ENCODE measurements at places on chromosomes 5 and 9.
A peak's percentile ranks its signal among the peaks of the same experiment; 100 is the strongest.

DNA sequence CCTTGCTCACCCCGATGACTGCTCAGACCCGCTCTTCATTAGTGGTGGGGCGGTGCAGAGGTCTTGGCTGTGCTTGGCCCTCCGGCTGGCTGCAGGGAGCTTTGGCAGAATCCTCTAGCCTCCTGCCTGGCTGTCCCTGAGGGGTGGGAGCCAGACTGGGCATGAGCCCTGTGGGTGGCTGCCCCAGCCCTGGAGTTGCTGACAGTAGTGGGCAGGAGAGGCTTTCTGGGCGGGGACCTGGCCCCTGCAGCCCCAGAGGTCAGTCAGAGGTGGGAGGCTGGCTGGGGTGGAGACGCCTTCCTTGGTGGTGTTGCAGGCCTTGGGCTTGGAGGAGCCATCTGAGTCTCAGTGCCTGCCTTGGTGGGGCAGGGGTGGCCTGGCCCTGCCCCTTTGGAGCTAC lies 146.0 kb downstream of the RXRA start:
- no peak for DNase-seq

DNA sequence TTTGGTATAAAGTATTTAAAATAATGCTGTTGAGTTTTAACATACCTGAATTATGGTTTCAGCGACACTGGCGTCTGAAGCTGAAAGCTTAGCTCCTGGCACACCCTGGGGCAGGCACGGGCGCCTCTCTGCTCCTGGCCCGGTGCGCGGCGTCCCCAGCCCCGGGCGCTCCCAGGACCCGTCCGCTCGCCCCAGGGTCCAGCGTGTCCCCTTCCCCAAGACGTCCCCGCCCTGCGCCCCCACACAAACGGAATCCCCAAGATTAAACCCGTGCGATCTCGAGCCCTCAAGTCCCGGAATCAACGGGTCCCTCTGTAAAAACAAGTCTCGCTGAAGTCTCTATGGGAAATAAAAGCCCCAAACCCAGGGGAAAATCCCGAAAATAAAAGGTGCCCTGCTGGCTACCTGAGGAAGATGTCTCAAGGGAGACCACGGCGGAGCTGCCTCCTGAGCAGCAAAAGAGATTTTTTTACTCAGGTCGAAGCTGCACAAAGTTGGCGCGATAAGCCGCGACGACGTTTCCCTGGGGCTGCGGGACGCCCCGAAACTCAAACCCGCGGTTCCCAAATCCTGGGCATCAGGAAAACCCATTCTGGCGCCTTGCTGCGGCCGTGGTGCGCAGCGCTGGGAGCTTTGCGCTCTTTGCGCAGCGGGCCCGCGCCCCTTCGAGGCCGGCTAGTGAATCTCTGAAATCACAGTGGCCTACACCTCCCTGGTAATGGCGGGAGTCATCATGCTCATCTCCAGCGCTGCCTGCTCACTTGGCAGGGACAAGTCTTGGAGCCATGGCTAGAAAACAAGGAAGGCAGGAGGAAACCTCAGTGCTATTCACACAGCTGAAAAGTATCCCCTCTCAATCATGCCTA lies 6.3 kb upstream of the IFNA8 start:
- DNase-seq, result no peak

DNA sequence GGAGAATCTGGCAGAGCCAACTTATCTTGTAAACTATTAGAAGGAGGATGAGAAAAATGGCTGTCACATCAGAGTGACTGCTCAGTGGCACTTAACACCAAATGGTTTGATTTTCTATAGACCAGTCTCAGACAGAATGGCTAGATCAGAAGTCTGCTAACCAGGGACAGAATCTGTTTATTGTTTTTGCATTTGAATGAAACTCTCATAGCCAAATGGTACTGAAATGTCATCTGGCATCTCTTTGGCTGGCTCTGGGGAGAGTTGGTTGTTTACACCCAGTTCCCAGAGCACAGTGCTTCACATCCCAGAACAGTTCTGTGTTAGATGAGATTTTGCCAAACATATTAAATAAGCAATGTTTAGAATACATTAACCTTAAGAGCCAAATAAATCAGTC lies 106.6 kb upstream of the HMHB1 start:
- DNase-seq, result no peak

DNA sequence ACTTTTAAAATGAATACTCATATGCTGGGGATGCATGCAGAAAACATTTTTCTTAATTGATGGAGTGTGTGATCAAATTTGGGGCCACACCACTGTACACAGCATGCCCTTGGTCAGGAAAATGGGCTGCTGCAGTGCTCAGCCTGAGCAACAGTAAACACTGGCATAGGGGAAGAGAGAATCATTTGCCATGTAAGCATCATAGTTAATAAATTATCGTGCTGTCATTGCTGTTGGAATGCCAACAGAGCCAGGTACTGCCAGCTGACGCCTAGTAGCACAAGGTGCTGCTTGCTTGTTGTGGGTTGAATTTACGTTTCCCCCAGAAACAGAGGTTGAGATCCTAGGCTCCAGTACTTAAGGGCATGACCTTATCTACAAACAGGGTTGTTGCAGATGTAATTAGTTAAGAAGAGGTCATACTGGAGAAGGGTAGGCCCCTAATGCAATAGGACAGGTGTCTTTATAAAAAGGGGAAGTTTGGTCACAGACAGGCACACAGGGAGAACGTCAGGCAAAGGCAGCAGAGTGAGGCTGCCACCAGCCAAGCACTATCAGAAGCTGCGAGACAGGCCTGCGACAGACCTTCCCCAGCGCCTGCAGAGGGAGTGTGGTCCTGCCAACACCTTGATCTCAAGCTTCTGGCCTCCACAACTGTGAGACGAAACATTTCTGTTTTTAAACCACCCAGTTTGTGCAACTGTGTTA lies 25.3 kb downstream of the DAP start:
- no peak for DNase-seq

- DNase-seq, result no peak
Measured at GRCh38 chr9:127598839-127599549, 13.1 kb upstream of the STXBP1 start.

DNA sequence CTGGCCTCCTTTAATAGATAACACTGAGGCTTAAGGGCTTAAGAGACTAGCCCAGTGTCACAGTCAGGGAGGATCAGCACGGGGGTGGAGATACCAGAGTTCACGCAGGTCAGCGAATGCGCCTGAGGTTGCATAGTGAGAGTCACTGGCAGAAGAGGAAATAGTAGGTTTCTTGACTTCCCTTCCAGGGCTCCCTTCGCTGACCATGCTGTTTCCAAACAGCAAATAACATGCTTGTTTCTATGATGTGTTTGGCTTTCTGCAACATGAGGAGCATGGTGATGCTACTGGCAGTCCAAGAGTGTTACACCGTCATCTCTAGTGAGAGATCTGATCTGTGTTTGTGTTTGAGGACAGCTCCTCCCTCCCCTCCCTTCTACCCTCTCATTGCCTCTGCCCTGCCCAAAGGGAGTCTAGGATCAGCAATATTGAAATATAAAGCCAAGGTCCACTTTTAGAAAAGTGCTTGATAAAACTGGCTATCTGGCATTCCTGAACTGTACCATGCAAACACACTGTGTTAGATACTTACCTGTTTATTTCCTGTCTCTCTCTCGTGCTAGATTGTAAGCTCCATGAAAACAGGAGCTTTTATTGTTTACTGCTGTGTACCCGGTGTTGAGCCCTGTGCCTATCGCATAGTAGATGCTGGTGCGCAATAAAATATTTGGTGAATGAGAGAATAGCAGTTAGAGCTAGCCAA lies 12.3 kb downstream of the TLE4 start:
- peak; percentile 39 for DNase-seq
